ENCODE measurements at places on chromosomes 6 and 20.

GRCh38 chr20:52076164-52076563, 115.4 kb downstream of the ZFP64 start:
- no peak for DNase-seq

DNA sequence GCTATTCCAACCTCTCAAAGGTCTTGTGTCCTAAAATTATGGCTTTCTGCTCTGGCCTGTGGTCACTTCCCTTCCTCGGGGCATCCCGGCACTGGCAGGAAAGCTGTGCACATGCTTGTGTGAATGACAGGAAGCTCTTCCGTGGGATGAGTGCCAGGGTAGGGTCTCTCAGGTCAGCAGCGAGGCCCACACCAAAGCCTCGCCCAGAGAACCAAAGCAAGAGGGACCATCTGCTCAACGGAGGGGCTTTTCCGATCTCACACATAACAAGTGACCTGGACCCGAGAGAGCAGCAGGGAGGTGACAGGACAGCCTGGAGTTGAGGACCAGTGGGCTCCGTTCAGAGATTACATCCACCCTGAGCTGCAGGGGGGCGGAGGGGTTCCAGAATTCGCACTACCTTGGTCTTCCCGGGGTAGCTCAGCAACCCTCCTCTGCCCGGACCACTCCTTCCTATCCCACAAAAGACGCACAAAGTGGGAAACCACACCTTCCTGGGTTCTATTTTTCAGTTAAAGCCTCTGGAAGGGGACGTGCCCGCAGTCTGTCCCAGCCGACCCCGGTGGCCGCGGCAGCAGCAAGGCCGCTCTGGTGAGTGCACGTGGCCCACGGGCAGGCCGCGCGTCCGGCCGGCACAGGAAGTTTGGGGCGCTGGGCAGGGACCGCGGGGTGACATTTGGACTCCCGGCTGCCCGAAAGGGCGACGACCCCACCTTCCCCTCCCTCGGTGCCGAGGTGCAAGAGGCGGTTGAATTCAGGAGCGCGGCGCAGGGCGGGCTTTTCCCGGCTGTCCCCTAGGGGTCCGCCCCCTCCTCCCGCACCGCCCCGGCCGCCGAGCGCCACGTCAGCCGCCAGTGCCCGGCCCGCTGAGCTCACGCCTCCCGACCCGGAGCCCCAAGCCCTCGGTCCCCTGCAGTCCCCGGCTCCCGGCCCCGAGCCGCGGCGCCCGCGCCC, 988 bp downstream of the TXNDC5 start:
- no peak for DNase-seq

DNA sequence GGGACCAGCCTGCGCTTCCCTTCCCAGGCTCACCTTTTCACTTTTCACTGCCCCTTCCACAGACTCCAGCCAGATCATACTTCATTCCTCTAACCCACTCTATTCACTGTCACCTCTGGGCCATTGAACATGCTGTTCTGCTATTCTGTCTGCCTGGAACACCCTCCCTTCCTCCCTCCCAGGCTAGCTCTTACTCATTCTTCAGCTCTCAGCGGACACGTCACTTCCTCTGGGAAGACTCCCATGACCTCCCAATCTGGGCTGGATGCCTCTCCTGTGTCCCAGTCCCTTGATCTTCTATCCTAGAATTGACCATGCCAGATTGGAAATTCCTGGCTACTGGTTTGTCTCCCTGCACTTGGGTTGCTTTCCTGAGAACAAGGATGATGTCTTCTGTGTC, 5.0 kb downstream of the SLC12A5 start:
- no peak for DNase-seq

DNA sequence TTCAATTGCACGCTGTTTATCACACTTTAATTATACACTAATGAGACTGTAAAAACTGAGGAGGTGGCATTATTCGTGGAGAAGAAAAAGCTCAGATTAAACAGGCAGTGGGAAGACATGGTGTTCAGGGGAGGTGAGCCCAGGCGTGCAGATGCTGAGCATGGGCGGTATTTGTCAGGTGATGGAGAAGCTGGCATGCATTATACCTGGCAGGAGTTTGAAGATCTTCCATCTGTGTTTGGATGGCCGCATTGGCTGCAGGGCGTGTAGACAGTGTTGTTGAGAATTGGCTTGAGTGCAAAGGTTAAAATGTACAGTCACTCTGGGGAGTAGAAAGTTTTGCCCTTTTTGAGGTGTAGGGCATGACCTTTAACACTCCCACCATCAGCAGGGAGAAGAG, 213.8 kb downstream of the ERMARD start:
- DNase-seq: no peak

- no peak for DNase-seq
These were observed 217.3 kb upstream of the SULF2 start for GRCh38 chr20:48002517-48002970.

DNA sequence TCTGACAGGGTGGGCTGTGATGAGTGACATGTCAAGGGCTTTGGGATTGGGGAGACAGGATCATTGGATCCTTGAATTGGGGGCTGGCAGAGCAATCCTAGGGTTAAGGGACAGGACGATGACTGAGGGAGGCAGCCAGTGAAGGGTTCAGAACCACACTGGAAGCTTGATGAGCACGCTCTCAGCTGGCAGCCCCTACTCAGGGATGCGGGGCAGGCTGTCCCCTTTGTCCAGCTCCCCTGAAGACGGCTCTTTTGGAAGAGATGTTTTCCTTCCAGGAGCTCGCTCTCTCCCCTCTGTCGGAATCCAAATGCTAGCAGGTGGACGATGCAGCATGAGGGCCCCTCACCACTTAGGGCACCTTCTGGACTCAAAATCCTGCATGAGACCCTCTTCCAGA, 8.4 kb downstream of the TGM3 start:
- no peak for DNase-seq

GRCh38 chr6:16473184-16473907, 235.0 kb downstream of the GMPR start:
- no peak for DNase-seq

GRCh38 chr6:109740787-109741186, 49.7 kb downstream of the FIG4 start:
- no peak for DNase-seq

DNA sequence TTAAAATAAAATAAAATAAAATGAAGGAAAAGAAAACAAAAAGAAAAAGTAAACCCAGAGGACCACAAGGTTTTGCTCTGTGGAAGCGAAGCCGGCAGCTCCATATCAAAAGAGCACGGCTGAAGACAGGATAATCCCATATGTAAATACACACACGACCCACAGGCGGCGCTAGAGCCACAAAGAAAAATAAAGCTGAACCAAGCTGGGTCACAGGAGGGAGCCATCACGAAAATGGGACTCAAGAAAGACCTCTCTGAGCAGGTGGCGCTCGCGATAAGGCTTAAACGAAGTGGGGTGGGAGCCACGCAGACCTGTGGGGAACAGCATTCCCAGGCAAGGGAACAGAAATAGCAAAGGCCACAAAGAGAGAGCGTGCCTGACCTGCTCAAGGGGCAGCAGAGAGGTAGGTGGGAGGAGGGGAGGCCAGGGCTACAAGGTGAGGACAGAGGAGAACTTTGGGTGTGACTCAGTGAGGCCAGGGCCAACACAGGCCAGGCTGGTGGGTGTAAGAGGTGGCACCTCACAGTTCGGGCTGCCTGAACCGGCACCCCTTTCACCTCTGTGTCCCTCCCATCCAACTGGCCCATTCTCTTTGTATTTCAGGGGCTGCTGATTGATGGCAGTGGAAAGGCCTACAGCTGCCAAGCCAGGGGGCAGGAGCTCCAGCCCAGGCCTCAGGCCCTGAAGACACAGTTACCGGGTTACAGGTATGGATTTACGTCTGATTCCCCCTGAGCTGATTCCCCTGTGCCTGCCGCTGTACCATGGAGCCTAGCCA, 26.0 kb downstream of the PTGIS start:
- DNase-seq: peak; percentile 72

DNA sequence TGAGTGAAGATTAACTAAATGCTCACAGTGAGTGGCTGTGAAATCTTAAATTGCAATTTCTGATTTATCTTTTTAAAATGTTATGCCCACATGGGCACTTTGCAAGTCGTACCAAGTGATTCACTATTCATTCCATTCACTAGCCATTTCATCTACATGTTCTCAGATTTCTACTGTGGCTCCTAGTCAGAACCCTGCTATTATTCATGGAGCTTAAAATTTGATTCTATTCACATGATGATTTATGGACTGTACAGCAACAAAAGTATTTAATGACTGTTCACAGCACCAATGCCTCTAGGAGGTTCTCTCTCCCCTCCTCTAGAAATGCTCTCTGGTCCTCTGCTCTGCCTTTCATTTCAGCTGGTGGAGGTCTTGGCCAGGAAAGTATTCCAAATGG, 133.5 kb upstream of the MAP3K7 start:
- no peak for DNase-seq

- DNase-seq: no peak
These were observed 5.5 kb downstream of the SRXN1 start for GRCh38 chr20:647479-648019.

- DNase-seq: no peak
These were observed 116.6 kb downstream of the QKI start for GRCh38 chr6:163531122-163531521.

GRCh38 chr6:151376440-151376839, 14.9 kb downstream of the ZBTB2 start:
- peak; percentile 50 for DNase-seq

DNA sequence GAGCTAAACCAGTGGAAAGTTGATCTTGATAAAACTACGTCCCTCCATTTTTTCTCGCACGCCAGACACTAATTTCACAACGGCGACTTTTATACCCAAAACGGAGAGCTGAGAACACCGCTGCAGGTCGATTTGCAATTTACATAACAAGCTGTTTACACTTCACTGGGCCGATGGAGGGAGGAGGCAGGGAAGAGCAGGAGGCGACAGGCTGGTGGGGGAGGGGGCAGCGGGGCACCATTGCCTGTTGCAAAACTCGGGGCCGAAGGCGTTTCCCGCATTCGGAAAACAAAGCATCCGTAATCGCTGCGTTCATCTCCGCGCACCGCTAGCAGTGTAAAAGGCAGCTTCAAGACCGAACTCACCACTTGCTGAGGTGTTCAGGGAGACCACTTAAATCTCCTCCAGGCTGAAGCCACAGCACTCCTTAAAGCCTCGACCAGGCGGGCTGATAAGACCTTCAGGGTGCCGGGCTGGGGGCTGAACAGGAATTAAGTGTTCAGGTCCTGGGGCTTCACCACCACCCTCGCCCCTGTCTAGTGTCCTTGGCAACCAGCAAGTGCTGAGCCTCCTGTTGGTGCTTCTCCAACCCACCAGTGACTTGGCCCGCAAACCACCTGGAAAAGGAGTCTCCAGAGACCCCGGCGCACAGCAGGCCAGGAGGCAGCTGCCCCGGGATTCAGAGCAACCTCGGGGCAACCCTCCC, 2.0 kb upstream of the FOXC1 start:
- DNase-seq: no peak

DNA sequence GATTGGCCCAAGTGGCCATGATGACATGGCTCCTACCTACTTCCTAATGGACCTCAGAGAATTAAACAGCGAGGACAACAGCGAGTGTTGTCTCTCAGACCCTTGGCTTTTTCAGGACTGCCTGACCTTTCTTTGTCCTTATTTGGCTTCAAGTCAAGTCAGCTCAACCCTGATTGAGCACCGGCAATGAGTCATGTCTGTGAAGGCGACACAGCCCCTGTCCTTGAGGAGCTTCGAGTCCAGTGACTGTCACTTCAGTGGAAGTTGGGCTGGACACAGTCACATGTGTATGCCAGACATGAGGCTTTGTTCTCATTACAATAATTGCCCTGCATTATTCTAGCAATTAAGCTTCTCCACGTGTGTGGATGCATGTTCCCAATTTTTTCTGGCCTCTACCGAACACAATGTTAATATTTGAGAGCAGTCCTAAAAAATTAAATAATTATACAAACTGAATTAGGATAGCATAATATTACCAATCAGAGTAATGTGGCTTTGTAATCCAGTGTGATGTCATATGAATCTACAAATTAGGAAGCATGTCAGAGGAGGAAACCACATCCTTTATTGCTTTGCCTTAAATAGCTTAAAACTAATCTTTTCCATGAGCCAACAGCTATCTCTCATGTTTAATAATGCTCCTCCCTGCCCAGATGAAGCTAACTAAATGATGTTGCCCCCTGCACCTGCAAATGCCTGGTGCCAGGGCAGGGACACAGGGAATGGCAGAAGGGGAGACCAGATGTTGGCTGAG, 178.6 kb downstream of the CDH26 start:
- DNase-seq: peak; percentile 73

DNA sequence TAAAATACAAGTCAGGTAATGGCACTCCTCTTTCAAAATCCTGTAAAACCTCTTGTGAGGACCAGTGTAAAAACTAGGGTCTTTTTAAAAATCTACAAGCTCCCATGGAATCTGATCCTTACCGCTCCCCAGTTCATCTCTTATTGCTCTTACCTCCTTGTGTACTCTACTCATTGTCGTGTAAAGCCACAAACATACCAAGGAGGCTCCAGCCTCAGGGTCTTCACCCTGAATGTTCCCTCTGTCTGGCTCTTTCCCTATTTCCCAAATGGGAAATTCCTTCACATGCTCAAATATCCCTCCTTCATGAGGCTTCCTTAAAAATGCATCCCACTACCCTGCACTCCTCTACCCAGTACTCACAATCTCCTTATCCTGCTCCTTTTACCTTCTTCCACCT, 67.1 kb downstream of the TASP1 start:
- no peak for DNase-seq

GRCh38 chr6:32095338-32096086, 13.6 kb downstream of the TNXB start:
- DNase-seq: no peak

GRCh38 chr20:38874460-38875174, 51.6 kb upstream of the FAM83D start:
- peak; percentile 71 for DNase-seq

- no peak for DNase-seq
These were observed 97.9 kb downstream of the SOD2 start for GRCh38 chr6:159595173-159595572.

DNA sequence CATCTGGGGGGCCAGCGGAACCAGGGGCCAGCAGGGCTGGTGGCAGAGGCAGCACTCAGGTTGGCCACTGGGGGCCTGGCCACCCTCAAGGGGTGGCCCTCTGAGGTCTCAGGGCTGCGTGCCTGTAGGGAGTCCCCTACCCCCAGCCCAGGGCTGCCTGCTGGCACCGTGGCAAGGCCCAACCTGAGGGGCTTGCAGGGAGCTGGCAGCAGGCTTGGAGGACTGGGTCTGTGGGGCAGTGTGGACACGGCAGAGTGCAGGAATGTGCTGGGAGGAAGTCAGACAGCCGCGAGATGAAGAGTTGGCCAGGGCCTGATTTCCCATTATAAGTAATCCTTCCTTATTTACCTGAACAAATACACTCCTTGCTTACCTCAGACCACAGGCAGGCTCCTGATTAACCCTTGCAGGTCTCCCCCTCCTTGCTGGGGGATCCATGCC, at the start of gene SPDEF:
Gene SPDEF, minus strand, starts transcription at position 299 of the 441 bp plus-strand sequence. CDS start 11,874 bp downstream, outside the sequence.
- DNase-seq: no peak

DNA sequence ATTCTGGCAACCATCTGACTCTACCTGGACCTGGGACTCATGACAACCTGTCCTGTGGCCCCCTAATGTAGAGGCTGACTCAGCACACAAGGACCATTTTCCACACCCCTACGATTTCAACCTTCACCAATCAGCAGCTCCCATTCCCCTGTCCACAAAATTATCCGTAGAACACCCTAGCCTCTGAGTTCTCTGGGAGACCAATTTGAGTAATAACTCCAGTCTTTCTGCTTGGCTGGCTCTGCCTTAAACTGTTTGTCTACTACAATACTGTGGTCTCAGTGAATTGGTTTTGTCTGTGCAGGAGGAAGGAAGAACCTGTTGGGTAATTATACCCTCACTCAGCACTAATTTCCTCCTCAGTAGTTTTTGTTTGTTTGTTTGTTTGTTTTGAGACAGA, 99.3 kb upstream of the MRPS10 start:
- no peak for DNase-seq
